ENCODE measurements at places on chromosomes 12 and 14.

DNA sequence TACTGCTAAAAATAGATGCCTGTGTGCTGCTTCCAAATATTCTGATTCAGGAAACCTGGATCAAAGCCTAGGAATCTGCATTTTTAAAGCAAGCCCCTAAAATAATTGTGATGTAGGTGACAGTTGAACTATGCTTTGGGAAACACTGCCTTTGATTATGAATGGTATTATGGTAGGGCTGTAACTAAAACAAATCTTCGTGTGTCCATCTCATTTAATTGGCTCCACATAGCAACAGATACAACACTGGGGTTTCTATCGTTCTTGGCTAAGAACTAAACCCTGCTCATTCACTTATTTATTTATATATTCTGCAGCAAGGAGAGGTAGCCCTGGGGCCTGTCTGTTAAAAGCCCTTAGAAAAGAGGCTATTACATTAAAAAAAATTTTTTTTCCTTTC lies 23.0 kb upstream of the ITGA5 start:
- no peak for DNase-seq

GRCh38 chr12:67650388-67651131 lies 2.0 kb downstream of the DYRK2 start:
- no peak for DNase-seq

DNA sequence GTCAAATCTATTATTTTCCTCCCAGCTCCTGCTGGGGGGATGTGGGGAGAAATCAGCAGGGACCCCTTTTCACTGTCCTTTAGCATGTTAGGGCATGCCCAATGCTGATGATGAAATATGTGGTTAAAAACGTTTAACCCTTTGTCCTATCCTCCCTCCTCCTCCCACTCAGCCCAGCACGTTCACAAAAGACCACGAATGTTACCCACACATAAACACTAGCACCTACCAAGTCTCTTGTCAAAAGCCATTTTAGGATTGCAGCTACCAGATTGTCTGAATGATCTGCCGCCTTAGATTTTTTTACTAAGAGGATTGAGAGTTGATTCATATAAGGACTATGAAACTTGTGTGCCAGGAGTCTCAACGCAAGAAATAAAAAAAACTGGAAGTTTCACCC lies 70.4 kb downstream of the TBK1 start:
- no peak for DNase-seq

DNA sequence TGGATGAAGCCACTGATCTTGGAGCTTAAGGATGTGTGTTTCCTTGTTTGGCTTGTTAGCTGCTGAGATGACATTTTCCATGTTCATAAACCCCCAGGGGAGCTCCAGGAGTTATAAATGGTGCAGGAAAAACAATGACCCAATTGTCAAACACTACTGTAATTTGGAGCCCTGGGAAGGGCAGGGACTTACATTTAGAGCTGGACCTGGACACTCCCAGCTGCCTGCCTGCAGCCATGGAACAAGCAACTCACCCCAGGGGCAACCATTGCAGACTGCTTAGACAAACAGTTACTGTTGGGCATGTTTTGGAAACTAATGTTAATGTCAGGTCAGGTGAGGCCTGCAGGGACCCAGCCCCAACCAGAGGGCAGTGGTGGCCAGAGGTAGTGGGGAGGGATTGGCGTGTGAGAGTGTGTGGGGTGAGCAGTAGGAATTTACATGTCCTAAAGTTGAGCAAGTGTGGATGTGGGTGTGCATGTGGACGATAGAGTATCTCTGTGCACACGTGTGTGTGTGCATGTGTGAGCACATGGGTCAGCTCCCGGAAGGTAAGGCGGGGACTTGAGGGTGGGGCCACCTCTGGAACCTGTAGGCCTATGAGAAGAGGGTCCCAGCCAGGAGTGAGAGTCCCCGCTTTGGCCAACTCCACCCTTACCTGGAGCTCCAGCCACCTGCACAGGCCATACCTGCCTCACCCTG lies 86.4 kb upstream of the NOS1 start:
- DNase-seq: no peak

GRCh38 chr12:53739214-53740129 lies 12.2 kb upstream of the CALCOCO1 start:
- no peak for DNase-seq

- DNase-seq: no peak
Measured at GRCh38 chr12:77697126-77697525, 133.6 kb upstream of the NAV3 start.

DNA sequence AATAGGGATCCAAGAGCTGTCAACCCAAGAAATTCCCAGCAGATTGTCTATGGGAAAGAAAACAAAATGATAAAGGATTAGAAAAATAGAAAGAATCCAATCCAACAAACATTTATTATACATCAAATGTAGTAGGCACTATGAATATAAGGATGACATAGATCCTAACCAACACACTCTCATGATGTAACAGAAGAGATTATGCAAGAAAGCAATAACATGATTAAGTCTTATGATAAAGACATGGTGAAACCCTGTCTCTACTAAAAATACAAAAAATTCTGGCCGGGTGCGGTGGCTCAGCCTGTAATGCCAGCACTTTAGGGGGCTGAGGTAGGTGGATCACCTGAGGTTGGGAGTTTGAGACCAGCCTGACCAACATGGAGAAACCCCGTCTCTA lies 2.7 kb downstream of the MED6 start:
- DNase-seq: no peak

GRCh38 chr12:75471902-75472890 lies 8.4 kb upstream of the GLIPR1 start:
- DNase-seq: no peak

All from midbrain (tissue), 1 donor.